DND-41 (cell line): ENCODE measurements at places on chromosomes 11 and 22.

- DNase-seq, result no peak
- no peak overlapping the region for H3K4me3 ChIP-seq
- no peak overlapping the region for H3K27ac ChIP-seq
- no peaks in the 10 kb centered on the region for H3K27me3 ChIP-seq
- no peaks in the 10 kb centered on the region for H3K4me1 ChIP-seq
Observed at GRCh38 chr22:29116397-29117123, 43.7 kb downstream of the KREMEN1 start.

DNA sequence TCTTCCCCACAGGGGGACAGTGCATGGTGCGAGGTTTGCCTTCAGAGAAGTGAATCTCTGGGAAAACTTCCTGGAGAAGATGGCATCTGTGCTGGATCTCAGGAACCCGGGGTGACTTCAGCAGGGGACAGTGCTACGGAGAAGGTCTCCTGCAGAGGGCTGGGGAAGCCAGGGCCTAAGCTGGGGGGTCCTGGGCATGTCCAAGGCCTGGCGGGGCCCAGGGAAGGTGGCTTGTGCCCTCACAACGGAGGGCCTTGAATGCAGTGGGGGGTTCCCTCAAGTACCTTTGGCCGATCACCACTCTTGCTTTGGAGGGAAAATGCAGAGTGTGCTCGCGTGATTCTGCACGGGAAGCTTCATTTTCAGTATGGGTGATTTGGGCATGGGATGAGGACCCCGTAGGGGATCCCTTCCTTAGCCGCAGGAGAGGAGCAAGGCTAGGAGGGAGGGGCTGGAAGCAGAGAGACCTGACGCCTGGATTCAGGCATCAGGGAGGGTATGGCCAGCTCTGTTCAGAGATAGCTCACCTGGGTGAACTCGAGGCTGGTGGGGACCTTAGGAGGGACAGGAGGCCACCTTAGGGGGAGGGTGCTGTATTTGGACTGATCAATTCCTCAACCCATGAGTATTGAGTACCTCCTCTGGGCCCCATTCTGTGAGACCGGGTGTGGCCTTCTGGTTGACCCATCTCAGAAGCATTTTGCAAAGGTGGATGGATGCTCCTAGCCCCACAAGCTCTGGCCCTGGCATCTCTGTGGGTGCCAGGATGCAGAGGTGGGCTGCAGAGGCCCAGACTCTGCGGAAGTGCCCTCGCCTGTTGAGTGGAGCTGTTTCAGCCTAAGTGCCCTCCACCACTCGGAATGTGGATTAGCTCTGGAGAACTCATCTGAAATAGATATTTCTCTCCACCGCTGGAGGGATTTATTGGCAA is 529.4 kb downstream of the TBC1D22A start:
- H3K4me1 ChIP-seq, result no peaks in the 10 kb centered on the region
- H3K36me3 ChIP-seq, result no peaks in the 10 kb centered on the region
- no peak for DNase-seq
- no peak overlapping the region for H3K27ac ChIP-seq
- H3K4me3 ChIP-seq, result no peak overlapping the region
- peaks cover 3% of the 10 kb centered on the region for H3K27me3 ChIP-seq

- H3K4me1 ChIP-seq, result peaks cover 37% of the 10 kb centered on the region
- H3K27me3 ChIP-seq, result no peaks in the 10 kb centered on the region
- DNase-seq, result no peak
Observed at GRCh38 chr11:11843211-11843621, 1.4 kb downstream of the USP47 start.

DNA sequence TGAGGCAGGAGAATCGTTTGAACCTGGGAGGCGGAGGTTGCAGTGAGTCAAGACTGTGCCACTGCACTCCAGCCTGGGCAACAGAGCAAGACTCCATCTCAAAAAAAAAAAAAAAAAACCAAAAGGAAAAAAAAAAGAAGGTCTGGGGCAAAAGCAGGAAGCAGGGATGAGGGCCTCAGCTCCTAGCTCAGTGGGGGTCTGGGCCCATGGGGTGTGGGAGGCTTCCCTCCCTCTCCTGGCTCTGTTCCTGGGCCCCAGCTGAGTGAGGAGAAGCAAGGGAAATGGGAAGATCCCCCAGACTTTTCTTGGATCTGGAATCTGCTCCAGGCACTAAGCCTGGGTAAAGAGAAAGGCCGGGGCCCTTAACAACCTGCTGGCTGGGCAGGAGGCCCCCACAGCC is 8.9 kb downstream of the CHRM1 start:
- no peak overlapping the region for H3K27ac ChIP-seq
- peaks cover 4% of the 10 kb centered on the region for H3K4me1 ChIP-seq
- H3K27me3 ChIP-seq, result peaks cover 4% of the 10 kb centered on the region
- H3K36me3 ChIP-seq, result no peaks in the 10 kb centered on the region

DNA sequence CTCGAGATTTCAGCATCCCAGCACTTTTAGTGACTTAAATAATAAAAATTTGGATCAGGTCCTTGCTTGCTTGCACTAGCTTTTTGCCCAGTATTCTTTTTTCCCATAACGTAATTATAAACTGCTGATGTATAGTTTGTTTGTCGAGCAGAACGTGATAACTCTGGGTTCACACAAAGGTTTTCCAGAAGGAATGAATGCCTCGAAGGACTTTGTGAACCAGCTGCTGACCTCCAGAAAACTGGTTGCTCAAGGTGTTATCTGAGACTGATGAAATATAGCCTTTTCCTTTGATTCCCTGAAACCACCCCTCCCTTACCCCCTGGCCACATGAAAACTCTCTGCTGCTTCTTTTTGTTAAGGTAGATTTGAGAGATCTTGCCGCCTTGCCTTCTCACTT is 229.1 kb upstream of the CARD18 start:
- H3K4me1 ChIP-seq, result no peaks in the 10 kb centered on the region
- H3K4me3 ChIP-seq, result no peak overlapping the region
- no peaks in the 10 kb centered on the region for H3K36me3 ChIP-seq

GRCh38 chr11:117181586-117182550 is 3.3 kb downstream of the SIDT2 start:
- H3K4me3 ChIP-seq, result no peak overlapping the region
- peak overlapping the region; percentile 54; the same call in 1 of the 2 replicates for H3K27ac ChIP-seq
- peaks cover 14% of the 10 kb centered on the region for H3K36me3 ChIP-seq
- no peaks in the 10 kb centered on the region for H3K27me3 ChIP-seq

DNA sequence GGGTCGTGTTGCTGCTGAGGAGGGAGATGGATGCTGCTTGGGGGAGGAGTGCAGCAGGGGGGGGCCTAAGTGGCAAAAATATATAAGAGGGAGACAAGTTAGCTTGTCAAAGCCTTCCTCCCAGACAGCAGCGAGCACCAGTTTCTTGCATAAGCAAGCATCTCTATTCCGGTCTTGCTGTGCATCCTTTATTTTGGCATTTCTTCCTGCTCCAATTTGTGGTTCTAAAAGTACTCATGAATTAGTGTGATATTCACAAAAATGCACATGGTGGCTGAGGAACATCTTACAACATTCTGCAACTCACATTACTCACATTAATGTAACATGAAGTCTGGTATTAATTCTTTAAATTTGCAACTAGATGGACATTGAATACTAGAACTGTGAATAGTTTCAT is 32.1 kb downstream of the GDPD5 start:
- no peak for DNase-seq
- H3K27ac ChIP-seq, result no peak overlapping the region
- H3K27me3 ChIP-seq, result no peaks in the 10 kb centered on the region
- no peaks in the 10 kb centered on the region for H3K36me3 ChIP-seq
- H3K4me1 ChIP-seq, result peaks cover 8% of the 10 kb centered on the region; the same call in 1 of the 2 replicates

DNA sequence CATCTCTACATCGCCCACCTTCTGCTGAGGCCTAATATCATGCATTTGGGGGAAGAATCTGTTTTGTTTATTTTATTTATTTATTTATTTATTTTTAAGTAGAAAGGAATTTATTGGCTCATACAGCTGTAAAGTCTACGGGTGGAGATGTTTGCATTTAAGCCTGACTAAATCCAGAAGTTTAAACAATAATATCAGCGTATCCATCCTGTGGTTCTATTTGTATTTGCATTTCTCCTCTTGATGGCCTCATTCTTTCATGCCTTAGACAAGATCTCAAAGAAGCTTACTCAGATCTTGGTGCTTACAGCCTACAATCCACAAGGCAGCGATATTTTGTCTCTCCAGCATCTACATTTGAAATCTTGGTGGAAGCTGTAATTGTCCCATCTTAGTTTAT is 67.1 kb upstream of the CARD18 start:
- H3K4me3 ChIP-seq, result no peak overlapping the region
- no peak for DNase-seq
- H3K27ac ChIP-seq, result no peak overlapping the region
- H3K27me3 ChIP-seq, result no peaks in the 10 kb centered on the region
- H3K36me3 ChIP-seq, result no peaks in the 10 kb centered on the region

DNA sequence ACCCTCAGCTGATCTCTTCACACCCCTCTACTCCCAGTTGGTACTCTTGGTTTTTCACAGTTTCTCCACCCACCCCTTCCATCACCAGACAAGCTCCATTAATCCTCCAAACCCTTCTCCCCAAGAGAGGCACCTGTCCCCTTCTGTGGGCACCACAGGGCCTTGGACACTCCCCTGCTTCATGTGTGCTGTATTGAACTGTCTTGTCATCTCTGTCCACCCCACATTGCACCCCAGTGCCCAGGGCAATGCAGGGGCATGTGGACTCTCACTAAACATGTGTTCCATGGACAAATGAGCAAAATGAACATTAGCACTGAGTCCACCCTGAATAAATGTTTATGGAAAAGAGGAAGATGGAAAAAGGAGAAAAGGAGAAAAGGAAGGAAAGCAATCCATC is 181.4 kb downstream of the BCR start:
- peaks cover 10% of the 10 kb centered on the region for H3K27me3 ChIP-seq
- no peak overlapping the region for H3K4me3 ChIP-seq
- no peak overlapping the region for H3K27ac ChIP-seq
- no peaks in the 10 kb centered on the region for H3K4me1 ChIP-seq

DNA sequence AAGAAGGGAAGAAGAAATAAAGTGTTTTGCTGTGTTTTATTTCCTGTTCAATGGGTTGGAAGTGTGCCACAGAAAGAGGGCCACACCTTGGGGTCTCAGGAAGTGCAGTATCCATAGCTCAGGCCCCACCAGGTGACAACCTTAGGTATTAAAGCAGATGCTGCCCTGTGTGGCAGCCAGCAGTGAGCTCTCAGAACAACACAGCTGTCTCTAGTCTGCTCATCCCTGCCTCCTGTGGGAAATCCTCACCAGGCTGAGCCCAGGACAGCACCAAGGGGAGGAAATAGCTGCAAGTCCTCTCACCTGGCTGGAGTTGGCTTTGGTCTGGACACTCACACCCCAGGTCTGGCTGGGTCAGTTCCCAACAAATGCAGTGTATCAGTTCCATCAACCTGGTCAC is 25.1 kb downstream of the ARL14EP start:
- DNase-seq, result no peak
- no peaks in the 10 kb centered on the region for H3K4me1 ChIP-seq
- H3K36me3 ChIP-seq, result no peaks in the 10 kb centered on the region
- peaks cover 10% of the 10 kb centered on the region for H3K27me3 ChIP-seq

DNA sequence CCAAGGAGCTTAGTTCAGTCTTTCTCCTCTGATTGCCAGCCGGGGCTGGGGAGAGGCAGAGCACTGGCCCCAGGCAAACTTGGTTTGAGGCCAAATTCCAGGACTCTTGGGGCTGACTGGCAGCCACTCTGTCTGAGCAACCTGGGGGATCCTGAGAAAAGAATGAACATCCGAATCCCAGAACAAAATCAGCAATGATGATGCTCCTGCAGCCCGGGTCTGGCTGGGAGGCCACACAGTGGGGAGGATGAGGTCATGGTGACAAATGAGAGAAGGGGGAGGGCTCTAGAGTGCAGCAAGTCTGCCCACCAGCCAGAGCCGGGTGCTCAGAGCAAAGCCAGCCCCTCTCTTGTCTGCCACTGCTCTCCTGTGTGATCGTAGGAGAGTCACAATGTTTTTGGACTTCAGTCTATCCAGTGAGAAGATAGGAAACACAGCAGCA is 71.8 kb upstream of the PAX6 start:
- H3K4me3 ChIP-seq, result no peak overlapping the region
- DNase-seq, result no peak
- peaks cover 8% of the 10 kb centered on the region for H3K27me3 ChIP-seq
- H3K36me3 ChIP-seq, result no peaks in the 10 kb centered on the region
- no peaks in the 10 kb centered on the region for H3K4me1 ChIP-seq
- H3K27ac ChIP-seq, result no peak overlapping the region

DNA sequence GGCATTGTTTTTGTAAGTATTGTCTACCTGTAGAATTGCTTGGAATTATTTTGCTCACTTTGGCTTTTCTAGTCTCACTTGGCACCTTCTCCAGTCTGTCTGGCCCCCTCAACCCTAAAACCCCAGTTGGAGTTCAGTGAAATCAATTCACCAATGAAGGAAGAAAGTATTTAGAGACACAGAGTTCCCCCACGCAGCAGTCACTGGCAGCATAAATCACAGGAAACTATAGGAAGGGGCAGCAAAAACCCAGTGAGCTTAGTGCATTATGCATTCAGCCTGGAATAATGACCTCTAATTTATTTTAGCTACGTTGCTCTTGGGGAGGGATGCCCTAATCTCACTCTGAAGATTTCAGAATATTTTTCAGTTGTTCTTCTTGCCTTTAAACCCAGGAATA is 204.7 kb upstream of the BLID start:
- H3K27me3 ChIP-seq, result peaks cover 14% of the 10 kb centered on the region
- no peak for DNase-seq
- H3K4me3 ChIP-seq, result no peak overlapping the region
- H3K36me3 ChIP-seq, result no peaks in the 10 kb centered on the region
- H3K4me1 ChIP-seq, result no peaks in the 10 kb centered on the region

- no peaks in the 10 kb centered on the region for H3K27me3 ChIP-seq
- H3K36me3 ChIP-seq, result no peaks in the 10 kb centered on the region
- no peak for DNase-seq
- no peak overlapping the region for H3K4me3 ChIP-seq
Observed at GRCh38 chr11:68847395-68847794, 5.7 kb upstream of the CPT1A start.
